ENCODE measurements at places on chromosomes 4 and X.
A peak's percentile ranks its signal among the peaks of the same experiment; 100 is the strongest.

- DNase-seq, result no peak
Observed at GRCh38 chrX:153648358-153649177, 1.6 kb downstream of the DUSP9 start.

DNA sequence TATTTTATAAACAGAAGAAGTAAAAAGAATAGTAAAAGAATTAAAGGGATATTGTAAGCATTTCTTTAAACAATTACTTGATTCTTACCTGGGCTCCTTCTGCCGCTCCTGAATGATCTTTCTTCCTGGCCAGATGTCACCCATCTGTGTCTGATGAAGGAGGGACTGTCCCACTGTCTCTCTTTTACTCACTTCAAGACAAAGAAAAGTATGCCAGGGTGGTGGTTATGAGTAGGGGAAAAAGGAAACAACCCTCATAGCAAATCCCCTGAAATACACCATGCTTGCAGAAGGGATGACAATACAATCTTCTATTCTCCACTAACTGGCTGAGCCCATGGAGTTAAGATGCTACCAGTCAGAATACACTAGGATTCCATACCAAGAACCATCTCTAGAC is 31.1 kb downstream of the SYTL4 start:
- no peak for DNase-seq

DNA sequence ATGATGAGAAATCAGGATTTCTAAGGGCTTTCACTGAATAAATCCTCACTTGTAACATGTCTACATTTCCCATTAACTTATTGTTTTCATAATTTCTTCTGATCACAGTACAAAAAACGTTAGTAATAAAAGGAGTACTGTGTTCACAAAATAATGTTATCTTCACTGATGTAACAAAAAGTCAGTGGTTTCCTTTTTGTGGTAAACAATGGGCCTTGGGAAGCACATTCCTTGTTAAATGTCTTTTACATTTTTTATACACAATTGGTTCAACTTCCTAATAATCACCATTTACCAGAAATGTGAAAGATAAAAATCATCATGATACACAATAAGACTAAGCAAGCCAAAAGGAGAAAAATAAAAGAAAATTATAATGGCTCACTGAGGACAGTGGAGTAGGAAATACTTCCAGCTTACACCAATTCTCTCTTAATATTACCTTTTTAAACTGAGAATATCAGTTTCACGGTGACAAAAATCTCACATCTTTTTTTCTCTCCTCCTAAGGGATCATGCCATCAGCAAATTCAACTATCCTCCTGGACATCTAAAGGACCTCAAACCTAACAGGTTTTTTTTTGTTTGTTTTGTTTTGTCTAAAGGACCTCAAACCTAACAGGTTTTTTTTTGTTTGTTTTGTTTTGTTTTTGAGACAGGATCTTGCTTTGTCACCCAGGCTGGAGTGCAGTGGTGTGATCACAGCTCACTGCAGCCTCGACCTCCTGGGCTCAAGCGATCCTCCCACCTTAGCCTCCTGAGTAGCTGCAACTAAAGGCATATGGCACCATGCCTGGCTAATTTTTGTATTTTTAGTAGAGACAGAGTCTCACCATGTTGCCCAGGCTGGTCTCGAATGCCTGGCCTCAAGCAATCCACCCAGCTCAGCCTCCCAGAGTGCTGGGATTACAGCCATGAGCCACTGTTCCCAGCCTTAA is 57.3 kb downstream of the FRYL start:
- no peak for DNase-seq

DNA sequence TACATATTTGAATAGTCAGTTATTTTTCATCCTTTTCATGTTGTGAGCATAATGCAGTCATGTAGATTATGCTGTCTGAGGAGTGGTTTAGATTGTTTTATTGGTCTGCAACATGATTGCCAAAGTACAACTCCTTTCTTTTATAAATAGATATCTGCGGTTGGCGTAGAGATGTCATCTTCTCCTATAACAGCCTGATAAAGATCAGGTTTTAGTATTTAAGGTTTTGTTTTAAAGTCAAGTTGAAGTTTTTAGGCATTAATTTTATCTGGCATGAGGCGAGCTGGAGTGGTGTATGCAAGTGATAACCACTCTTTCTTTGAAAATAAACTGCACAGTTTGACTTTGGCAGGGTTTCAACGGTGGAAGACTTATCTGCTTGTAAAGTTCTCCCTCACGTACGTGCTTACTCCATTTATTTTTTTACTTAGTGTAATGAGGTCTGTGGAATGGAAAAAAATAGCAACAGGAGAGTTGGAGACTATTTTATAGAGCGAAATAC is 126.3 kb downstream of the FBXO8 start:
- DNase-seq, result no peak

GRCh38 chr4:100314057-100314456 is 123.8 kb upstream of the DDIT4L start:
- DNase-seq, result no peak

- DNase-seq, result no peak
Observed at GRCh38 chrX:11663875-11664210, 1.9 kb downstream of the ARHGAP6 start.

DNA sequence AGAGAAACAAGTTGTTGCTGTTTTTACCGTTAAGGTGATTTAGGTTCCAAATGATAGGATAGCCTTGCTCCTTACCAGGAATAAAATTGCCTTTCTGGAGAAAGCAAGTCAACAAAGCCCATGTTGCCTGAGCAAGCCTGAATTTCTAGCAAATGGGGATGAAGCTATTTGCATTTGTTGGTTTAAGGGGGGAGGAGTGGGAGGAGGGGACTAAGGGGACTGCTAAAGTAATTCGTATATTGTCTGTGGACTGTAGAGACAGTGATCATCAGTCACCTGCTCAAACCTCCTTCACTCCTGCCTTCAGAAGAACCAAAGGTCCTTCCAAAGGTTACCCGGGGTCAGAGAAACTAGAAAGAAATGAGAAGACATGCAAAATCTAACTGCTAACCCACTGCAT is 65.8 kb downstream of the SCML2 start:
- DNase-seq, result no peak

GRCh38 chrX:150694738-150695410 is 1.7 kb downstream of the MTMR1 start:
- no peak for DNase-seq

GRCh38 chr4:19698961-19699360 is 552.7 kb upstream of the SLIT2 start:
- DNase-seq, result no peak

- DNase-seq, result no peak
Observed at GRCh38 chrX:37818031-37818430, 29.3 kb downstream of the DYNLT3 start.

- DNase-seq, result no peak
Observed at GRCh38 chrX:11558972-11559371, 106.7 kb downstream of the ARHGAP6 start.

- no peak for DNase-seq
Observed at GRCh38 chrX:106484233-106484632, 127.5 kb upstream of the RADX start.

DNA sequence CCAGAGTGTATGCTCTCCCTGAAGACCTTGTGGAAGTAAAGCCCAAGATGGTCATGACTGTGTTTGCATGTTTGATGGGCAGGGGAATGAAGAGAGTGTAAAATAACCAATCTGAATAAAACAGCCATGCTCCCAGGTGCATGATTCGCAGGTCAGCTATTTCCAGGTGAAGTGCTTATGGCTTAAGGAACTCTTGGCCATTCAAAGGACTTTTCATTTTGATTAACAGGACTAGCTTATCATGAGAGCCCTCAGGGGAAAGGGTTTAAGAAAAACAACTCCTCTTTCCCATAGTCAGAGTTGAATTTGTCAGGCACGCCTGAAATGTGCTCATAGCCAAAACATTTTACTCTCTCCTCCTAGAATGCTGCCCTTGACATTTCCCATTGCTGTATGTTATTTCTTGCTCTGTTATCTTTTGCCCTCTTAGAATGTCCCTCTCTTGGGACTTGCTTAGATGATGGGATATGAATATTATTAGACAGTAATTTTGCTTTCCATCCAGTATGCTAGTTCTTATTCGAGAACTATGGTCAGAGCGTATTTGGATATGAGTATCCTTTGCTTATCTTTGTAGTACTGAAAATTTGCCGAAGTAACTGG is 88.6 kb downstream of the PLS3 start:
- no peak for DNase-seq

DNA sequence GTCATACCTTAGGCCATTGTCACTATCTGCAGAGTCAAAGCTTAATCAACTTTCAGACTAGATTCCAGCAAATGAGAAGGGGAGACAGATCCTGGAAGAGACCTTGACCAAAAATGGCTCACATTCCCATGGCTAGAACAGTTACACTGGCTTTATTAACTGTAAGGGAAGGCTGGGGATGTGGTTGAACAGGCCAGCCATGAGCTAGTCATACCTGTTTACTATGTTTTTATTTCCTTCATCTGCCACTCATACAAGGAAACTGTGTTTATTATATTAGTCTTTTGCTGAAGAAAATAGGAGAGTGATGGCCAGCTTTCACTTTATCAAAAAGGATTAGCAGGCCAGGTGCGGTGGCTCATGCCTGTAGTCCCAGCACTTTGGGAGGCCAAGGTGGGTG is 319.7 kb downstream of the RAPGEF2 start:
- DNase-seq, result no peak

- DNase-seq, result no peak
Observed at GRCh38 chr4:130511776-130512175, 1415.8 kb downstream of the C4orf33 start.

DNA sequence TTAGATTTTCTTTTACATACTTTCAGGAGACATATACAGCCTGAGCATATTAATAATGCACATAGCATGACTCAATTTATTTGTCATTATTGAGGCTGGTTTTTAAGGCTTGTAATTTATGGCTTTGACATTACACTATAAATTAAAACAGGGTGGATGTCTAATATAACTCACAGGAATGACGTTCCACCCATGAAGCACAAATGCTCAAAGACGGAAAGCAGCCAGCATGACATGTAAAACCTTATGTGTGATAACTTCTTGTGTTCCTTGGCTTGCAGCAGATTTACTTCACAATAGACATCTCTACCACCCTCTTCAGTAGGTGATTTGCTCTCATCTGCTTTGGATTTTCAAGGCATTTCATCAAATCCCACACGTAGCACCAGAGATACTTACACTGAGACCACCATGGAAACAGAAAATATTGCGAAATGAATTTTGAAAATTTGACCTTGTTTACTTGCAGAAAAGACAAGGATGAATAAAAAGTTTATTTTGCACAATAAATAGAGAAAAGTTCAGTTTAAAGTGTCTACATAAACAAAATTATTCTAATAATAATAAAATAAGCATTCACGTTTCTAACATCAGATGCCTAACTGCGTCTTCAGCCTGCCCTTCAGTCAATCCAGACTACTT is 64.7 kb upstream of the BTC start:
- DNase-seq, result no peak

DNA sequence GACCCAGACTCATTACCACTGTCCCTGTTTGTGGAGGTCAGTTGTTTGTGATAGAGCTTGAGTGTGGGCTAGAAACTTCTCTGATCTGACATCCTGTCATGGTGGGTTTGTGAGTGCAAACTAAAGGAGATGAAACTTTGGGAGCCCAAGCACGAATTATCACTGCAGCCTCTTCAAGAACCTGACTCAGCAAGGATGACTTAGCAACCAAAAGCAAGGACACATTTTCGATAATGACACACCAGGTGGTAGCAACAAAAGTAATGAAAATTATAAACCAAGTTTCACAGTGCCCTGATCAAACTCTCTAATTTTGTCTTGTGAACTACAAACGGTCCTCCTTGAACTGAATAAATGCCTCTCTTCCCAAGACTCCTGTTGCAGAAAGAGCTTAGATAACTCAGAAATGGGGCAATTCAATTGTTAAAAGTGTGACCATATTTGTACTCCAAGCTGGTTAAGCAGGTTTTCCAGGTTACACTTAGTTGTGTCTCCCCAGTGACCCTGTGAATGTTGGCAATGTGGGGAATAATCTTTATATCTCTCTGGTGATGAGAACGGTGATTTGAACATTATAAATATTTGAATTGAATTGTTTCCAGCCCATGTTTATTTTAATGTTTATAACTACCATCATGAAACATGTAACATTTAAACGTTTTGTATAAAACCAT is 52.6 kb upstream of the ATP8A1 start:
- DNase-seq, result no peak

GRCh38 chrX:149513825-149514428 is 8.8 kb upstream of the IDS start:
- no peak for DNase-seq

DNA sequence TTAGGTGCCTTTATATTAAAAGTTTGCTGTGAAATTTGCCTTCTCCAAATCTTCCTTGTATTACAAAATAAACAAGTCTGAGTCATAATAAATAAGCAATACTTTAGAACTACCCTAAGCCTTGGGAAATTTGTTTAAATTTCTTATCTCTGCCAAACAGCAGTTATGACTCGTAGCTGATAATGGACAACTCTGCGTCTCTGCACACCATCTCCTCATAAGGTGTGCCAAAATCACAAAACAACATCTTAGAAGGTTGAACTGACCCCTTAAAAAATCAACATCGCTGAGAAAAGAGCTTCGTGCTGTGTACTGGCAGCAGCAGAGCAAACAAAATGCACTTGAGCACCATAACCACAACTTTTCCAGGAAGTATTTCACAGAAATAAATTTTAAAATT is 22.0 kb downstream of the OR13H1 start:
- no peak for DNase-seq

- no peak for DNase-seq
Observed at GRCh38 chr4:77418333-77418732, 187.3 kb upstream of the CXCL13 start.

DNA sequence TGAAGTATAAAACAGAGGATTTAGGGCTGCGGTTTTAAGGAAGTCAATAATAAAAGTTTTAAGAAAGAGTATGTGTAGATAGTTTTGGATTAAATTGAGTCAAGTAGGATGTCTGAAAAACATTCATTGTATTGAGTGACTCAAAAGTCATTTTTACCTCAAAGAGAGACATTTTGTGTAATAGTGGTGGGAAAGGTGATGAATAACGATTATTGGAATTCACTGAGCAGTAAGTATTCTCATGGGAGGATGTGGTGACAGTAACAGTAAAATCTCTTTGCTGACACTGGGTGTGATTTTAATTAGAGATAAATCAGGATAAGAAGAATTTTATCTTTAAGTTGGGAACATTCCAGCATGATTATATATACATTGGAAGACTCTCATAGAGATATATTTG is 233.6 kb downstream of the PDHA2 start:
- no peak for DNase-seq

- DNase-seq, result no peak
Observed at GRCh38 chr4:21890231-21890630, 58.3 kb downstream of the KCNIP4 start.

- DNase-seq, result no peak
Observed at GRCh38 chrX:120334603-120335002, 23.3 kb upstream of the TMEM255A start.

GRCh38 chrX:20066968-20067708 is 49.6 kb downstream of the MAP7D2 start:
- DNase-seq, result peak; percentile 8

DNA sequence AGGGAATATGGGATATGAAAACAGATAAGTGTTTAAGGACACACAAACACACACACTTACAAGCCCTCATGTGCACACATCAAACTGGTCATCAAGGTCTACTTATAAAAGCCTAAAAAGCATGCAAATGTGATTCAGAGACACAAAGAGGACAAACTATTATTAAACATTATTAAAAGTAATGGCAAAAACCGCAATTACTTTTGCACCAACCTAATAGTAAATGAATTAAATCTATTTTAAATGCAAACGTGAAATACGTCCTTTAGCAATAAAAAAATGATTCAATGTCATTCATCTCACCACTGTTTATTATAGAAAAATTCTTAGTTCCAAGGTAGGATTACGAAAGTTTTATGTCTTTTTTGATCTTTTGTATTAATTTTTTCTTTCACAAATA is 91.1 kb upstream of the ARMCX2 start:
- DNase-seq, result no peak

GRCh38 chrX:112341598-112341997 is 259.0 kb upstream of the TRPC5 start:
- no peak for DNase-seq
